ENCODE measurements at places on chromosomes 11 and 22.

DNA sequence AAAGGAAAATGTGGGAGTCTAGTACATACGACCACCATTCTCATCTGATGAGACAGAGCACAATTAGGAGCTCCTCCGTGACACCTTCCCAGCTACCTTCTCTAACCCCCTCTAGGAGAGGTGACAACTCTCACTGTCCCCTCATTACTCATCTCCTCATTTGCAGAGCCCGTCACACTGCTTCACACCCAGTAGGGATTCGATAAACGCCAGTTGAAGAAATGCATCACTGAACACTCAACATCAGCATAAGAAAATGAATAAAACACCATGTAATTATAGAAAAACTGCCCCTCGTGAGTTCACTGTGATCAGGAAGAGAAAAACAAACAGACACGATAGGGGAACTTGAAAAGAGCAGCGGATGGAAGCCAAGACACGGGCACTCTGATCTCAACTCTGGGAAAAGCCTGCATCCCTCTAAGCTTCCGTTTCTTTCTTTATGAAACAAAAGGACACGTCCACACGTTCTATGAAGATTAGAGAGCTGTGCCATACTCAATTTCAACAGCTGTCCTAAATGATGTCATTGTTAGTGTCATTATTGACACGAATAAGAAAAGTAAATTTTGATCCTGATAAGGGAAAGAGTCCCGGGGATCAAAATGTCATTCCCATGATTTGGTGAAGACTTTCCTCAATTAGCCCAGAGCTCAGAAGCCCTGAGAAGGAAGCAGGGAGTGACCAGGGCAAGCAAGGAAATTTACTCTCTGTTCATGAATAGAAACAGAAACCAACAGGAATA is 356.9 kb downstream of the LARGE1 start:
- DNase-seq: no peak

DNA sequence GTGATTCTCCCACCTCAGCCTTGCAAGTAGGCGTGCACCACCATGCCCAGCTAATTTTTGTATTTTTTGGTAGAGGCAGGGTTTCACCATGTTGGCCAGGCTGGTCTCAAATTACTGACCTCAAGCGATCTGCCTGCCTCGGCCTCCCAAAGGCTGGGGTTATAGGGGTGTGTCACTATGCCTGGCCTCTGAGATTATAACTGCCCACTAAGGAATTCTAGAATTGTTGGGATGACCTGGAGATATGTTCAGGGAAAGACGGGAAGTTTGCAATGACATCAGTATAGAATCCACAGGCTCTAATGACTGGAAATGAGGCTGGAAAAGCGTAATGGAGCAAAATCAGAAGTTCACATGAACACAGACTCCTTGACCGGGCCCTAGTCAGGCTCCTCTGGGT is 62.2 kb downstream of the CLMP start:
- no peak for DNase-seq

DNA sequence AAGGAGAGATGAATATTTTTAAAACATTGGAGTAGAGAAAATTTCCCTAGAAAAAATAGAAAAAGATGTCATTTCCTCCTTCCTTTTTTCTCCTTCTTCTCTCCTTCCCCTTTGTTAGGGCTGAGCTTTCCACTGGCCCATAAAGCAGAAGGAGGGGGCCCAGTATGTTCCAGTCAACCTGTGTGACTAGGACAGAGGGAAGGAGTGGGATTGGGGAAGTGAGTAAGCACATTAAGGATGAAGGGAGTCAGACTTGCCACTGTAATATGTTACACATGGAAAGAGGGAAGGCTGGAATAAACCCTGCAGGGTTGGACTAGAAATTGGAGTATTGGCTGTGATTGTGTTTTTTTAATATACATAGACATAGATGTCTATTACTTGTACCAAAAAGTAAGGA is 20.1 kb upstream of the SPINDOC start:
- no peak for DNase-seq

- DNase-seq: no peak
Observed at GRCh38 chr11:404551-405264, 10.1 kb downstream of the SIGIRR start.

GRCh38 chr11:1449490-1450243 is 36.9 kb downstream of the MOB2 start:
- no peak for DNase-seq

DNA sequence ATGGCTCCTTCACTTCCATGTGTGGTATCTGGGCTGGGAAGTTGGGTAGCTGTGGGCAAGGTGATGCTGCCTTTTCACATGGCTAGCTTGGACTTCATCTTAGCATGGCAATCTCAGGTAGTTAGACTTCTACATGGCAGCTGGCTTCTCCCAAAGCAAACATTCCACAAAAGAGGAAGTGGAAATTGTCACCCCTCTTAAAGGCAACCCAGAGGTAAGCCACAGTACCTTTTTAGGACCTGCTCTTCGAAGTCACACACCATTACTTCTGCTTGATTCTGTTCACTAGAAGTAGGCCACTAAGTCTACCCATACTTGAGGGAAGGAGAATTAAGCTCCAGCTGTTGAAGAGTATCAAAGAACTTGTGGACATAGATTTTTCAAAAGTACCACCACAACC is 25.9 kb downstream of the TUG1 start:
- no peak for DNase-seq

DNA sequence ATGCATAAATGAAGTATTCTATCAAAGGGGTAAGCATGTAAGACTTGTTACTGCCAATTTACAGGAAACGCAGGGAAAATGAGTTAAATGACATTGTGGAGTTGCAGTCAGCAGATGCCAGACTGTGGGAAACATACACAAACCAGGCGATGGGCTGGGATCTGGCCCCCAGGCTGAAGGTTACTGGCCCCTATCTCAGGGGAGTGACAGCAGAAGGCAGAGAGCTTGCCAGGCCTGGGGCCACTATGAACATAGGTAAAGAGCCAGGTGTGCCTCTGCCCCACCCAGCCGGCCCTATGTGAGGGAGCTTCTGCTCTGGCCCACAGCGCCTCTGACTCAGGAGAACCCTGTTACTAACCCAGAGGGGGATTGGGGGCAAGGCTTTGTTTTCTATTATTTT is 26.1 kb upstream of the SLC25A1 start:
- DNase-seq: no peak

- DNase-seq: no peak
Observed at GRCh38 chr11:72308226-72309073, 64.5 kb upstream of the PHOX2A start.

GRCh38 chr11:119181677-119182412 is 3.4 kb upstream of the NHERF4 start:
- DNase-seq: no peak

DNA sequence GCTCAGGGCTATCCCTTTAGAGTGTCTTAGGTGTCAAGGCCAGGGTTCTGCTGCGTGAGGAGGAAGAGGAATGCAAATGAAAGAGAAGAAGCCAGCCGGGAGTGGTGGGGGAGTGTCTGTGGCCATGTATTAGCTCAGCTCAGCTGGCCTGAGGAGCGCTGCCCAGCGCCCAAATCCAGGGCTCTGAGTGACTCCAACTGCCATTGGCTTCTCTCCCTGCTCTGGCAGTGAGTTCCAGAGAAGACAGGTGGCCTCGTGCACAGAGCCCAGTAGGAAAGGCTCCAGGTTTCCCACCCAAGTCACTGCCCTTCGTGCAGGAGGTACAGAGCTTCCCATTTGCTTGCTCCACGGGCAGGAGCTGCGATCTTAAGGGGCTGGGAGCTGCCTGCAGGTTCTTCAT is 302.0 kb downstream of the KIRREL3 start:
- no peak for DNase-seq

DNA sequence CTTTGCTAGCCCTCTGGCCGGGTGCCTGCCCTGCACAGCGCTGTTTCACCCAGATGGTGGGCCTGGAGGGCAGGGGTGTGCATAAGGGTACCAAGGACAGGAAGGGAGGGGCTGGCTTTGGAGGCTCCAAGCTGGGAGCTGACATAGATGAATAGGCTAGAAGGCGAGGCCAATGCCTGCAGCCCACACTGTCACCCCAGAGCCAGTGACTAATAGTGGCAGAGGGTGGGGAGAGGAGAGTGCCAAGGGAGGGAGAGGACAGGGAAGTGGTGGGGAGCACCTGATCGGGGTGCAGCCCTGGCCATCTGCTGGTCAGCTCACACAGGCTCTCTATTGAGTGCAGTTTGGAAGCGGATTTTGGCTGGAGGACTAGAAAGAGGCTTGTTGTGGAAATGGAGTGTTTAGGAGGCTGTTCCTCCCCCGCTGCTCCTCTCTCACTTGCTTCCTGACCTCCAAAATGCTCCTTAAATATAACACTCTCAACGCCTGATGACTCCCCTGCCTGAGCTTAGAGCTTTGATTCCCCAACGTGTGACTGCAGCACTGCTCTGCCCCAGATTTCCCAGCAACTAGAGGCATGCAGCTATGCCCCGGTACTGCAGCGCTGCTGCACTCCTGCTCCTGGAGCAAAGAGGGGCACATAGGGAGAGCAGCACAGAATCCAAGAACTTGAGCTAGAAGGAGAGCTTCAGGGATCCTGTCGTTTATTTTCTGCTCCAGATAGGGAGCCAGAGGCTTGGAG is 89.2 kb downstream of the GRAMD1B start:
- no peak for DNase-seq

DNA sequence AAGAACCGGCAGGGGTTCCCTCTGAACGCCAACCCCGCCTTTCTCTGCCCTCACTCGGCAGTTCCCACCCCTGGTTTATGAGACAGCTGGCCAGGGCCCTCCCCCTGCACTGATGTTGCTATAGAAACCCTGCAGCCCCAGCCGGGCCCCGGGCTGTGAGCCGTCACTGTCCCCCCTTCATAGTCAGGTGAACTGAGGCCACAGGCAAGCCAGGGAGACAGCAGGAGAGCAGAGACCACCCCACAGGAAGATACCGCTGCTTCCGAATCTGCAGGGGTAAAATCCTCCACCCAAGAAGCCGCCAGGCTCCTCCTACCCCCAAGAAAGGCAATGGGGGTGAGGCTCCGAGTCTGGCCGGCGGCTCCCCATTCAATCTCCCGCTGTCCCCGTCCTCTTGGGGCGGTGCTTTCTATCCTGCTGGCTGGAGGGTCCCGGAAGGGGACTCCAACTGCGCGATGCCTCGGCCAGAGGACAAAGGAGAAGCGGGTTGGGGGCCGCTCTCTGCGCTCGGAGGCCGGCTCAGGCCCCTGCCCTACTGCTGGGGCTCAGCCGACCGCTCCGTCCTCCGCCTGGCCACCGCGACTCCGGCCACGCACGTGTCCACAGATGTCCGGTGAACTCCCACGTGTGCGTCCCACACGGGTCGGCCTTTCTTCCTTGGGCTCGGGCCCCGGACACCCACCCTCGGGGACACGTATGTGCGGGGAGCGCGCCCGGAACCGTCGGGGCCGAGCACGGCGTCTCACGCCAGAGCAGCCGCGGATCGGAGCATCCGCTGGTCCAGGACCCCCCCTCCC is 587 bp downstream of the SLC25A22 start:
- DNase-seq: no peak

DNA sequence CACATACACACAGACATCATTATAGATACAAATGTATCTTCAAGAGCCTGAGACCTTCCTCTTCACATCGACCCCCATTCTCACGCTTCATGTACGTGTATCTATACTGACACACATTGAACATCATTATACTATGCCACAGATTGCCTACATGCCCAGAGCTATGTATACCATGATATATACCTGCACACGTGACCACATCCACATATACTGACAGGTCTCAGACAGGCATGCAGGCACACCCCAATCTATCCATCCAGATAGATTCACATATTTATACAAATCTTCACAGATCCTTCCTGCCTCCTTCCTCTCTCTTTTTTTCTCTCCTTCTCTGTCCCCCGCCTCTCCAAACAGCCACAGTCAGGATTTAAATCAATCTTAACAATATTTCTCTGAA is 140.1 kb downstream of the CEP164 start:
- DNase-seq: no peak

GRCh38 chr11:117544130-117544800 is 216.6 kb downstream of the CEP164 start:
- no peak for DNase-seq

DNA sequence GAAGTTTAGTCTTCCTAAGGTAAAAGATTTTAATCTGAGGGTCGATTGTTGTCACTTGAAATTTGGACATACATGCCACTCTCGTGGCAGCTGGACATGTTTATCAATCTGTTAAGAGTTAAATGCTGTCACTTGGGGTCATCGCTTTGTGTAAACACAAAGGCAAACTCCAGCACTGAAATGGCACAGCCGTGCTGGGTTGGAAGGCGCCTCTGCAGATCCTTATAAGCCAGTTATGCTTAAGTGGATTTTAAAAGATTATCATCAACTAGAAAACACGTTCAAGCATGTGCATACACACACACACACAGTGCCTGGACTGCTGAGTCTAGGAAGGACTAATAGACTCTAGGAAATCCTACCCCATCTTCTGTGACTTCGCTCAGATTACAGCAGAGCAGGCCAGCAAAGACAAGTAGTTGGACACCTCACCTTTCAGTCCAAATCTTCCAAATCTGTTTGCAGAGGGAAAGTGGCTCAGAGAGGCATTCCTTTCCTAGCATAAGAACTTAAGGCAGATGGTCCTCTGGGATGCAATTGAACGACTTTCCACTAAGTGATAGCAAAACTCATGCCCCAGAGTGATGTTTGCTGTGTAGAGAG is 83.7 kb downstream of the CACNG2 start:
- no peak for DNase-seq

- DNase-seq: peak; percentile 71
Observed at GRCh38 chr11:119307219-119307618, 9.7 kb downstream of the MCAM start.

GRCh38 chr11:129230006-129230405 is 37.9 kb upstream of the ARHGAP32 start:
- no peak for DNase-seq

GRCh38 chr11:74412733-74413359 is 14.6 kb upstream of the PGM2L1 start:
- no peak for DNase-seq

GRCh38 chr11:128886406-128887124 is 4.6 kb upstream of the KCNJ5 start:
- no peak for DNase-seq

GRCh38 chr11:43943931-43944751 is 1.7 kb downstream of the C11orf96 start:
- DNase-seq: no peak

GRCh38 chr11:84825106-84825660 is 802.0 kb downstream of the DLG2 start:
- DNase-seq: no peak

DNA sequence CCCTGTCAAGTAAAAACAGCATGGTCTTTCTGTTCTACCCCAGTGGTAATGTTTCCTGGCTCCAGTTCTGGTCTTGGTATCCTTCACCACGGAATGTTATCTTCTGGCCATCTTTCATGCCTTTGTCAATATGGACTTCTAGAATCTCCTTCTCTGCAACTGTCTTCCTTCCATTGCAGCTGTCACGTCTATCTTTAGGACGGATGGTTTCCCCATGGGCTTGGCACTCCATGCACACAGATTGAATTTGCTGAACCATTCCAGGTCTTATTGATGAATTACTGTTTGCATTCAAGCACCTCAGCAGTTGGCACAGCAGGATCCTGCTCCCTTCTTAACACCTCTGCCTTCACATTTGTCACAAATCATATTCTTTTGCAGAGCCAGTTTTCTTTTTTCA is 44.9 kb upstream of the SLC25A18 start:
- DNase-seq: no peak

- no peak for DNase-seq
Observed at GRCh38 chr11:102843489-102843888, at the start of gene MMP3. Gene MMP3 (minus strand): TSS chr11:102843609. CDS start chr11:102843546, 63 bp downstream.

GRCh38 chr11:1358286-1358685 is 31.4 kb upstream of the BRSK2 start:
- no peak for DNase-seq
